ENCODE measurements at places on chromosomes 1 and 21. TPM values are rescaled to one million over a fixed set of nuclear protein-coding genes. Genes with fewer than 3 reads are reported as not detected.

DNA sequence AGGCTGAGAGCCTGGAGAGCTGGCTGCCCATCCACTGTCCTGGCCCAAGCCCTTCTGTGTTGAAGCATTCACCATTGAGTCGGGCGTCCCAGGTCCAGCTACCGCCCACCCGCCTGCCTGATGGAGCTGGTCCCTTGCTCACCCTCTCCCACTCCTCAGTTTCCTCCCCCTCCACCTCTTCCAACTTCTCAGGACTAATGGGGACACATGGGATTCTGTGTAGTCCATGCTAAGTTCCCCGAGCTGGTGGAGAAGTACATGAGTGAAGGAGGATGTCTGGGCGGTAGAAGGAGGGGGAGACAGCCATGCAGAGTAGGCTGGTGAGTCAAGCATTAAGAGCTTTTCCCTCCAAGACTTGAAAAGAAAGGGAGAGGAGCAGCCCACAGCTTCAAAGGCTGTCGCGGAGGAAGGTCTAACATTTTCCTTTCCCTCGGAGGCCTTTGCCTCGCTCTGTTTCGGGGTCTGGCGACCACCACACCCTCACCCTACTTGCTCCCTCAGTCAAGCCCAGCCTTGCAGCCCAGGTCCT, 561 bp downstream of the SLC26A9 start:
- DNase-seq = no peak

DNA sequence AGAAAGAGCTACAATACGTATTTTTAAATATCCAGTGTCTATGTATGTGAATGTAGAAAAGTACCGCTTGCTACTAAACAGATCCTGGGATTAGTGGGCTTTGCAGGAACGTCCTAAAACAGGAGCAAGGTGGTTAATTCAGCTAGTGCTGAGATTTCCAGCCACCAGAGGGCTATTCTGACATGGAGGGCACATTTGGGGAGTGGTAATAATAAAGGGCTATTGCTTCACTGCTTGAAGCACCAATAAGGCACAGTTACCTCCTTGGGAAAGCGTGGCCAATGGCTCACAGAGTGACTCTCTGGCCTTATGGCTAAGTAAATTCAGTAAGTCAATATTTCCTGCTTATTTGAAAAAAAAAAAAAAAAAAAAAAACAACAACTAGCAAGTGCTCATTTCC, 152.4 kb downstream of the GABPA start:
- no peak for DNase-seq

DNA sequence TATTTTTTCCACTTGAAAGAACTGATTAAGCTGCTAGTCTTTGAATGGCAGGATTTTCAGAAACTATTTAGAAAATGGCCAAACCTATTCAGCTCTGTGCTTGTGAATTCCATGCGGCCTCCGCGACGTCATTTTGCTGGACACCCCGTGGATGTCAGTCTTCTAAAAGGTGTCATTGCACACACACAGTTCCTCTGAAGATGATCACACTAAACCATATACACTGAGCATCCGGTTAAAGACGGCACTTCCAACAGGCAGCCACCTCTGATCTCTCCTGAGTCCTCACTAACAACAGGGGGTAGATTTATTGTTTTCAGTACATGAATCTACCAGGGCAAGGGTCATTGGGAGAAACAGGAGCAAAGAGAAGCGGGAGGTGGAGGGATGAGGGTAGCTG, 9.1 kb downstream of the CFAP74 start:
- DNase-seq = no peak

DNA sequence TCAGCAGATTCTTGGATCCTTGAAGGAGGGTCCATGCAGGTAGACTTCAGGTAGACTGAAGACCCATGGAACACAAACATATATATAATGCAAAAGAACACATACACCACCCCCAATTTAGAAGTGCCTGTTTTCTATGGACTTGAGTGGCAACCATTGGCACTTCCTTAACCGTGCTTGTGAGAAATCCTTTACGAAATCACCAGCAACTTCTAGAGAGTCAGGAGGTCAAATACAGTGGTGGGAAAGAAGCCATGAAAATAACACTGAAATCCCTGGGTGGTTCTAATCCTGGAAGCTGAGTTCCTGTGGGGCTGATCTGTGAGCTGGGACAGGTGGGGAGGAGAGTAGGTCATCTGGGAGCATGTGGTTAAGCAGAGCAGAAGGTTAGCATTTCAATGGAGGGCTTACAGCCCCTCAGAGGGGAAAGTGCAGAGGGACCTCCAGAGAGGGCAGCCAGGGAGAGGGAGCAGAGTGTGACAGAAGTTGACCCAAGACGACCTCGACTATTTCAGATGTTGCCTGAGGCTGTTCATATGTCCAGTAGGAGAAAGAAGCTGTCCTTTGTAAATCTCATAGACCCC, 13.0 kb upstream of the IL10 start:
- no peak for DNase-seq

AADACL4 gene
- 2.0 TPM for polyA plus RNA-seq

C1orf115 gene
- polyA plus RNA-seq = 27.3 TPM

Measured in renal cortex interstitium (tissue), 15 donors.